ENCODE measurements at places on chromosomes 12 and 14.
A peak's percentile ranks its signal among the peaks of the same experiment; 100 is the strongest.

- DNase-seq = no peak
Measured at GRCh38 chr12:176321-177181, 37.4 kb downstream of the SLC6A12 start.

GRCh38 chr12:31655208-31655607 is 4.3 kb upstream of the ETFBKMT start:
- DNase-seq = no peak

GRCh38 chr14:59931237-59931636 is 11.3 kb downstream of the LRRC9 start:
- no peak for DNase-seq

GRCh38 chr14:105448706-105449111 is 25.9 kb upstream of the CRIP2 start:
- peak; percentile 88 for DNase-seq

DNA sequence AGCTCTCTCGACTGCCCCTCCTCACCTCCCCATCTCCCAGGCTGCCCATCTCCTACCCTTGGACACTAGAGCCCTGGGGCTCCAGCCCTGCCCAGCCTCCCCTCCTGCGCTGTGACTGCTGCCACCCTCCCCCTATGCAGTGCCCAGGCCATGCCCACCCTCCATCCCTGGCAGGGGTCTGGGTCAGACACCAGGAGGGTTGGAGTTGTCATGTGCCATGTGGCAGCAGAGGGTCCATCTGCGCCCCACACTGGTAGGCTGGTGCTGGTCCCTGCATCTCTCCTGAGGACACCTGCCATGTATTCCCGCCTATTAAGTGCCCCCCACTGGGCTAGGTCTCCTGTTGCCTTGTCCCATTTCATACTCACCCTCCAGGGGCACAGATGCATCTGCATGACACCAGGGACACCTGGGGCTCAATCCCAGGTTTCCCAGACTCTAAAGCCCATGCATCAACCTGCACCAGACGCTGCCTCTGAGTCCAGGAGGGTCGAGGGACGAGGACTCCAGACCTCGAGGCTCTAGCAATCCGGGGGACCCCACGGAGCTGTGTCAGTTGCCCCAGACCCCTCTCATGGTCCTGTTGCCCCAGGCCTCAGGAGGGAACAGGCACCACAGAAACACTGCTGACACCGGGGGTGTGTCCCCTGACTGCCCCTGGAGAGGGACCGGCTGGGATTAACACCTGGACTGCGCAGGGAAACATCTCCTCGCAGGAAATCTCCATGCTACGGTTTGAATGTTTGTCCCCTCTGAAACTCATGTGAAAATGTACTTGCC is 23.4 kb upstream of the SFSWAP start:
- no peak for DNase-seq

DNA sequence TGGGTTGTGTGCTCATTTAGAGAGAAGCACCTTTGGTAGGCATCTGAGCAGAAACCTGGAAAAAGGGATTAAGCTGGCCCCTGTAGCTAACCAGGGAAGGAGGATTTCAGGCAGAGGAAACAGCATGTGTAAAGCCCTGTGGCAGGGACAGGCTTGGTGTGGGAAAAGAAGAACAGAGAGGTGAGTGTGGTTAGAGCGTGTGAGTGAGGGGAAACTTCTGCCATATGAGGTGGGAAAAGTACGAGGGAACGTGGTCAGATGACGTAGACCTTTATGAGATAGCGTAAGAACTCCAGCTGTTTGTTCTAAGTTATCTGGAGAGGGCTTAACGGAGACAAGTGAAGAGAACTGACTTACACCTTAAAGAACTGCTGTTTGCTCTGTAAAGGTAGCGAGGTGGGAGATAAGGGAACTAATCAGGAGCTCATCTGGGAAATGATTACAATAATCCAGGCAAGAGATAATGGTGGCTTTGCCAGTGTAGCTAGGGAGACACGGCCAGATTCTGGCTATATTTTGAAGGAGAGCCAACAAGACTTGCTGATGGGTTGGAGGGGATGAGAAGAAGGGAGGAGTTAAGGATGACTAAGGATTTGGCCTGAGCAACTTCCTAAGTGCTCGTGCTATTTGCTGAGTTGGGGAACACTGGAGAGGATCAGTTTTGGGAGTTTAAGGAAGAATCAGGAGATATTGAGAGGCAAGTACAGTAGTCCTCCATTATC is 234.0 kb downstream of the ETNK1 start:
- DNase-seq = no peak

- DNase-seq = no peak
Measured at GRCh38 chr14:98375566-98375965, 896.4 kb downstream of the BCL11B start.

DNA sequence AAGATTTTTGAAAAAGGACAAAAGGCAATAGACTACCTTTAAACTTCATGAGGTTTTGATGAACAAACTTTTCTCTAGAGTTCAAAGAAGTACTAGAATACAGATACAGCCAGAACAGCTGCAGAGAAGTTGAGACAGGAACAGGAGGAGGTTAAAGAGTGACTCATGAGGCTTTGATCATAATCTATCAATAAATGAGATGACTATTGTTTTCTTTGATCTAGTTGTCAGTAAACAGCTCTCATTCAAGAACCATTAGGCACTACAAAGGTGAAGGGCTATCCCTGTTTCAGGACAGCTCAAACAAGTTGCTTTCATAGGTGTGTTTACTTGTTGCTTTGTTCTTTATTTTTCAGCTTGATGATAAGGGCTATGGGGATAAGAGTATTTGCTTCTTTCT is 2.4 kb downstream of the WASHC3 start:
- no peak for DNase-seq

- DNase-seq = no peak
Measured at GRCh38 chr14:69713209-69713781, 53.6 kb upstream of the SRSF5 start.

- DNase-seq = no peak
Measured at GRCh38 chr12:127773520-127773919, 493.4 kb upstream of the TMEM132C start.

- no peak for DNase-seq
Measured at GRCh38 chr14:88324930-88325329, 1.9 kb upstream of the KCNK10 start.

DNA sequence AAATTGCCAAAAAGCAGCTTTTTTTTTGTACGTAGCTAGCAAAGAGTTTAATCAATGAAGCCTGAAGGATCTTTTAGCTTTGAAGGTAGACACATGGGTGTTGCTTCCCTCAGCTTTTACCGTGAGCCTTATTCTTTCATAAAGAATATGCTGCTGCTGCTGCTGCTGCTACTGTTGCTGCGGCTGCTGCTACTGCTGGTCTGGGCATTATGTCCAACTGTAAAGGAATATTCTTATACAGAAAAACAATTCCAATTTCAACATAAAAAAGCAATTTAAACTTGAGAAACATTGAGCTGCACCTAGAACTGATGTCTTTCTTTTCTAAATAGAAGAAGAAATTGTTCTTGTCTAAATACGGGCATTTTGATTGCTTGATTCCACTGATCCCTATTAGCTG is 38.9 kb upstream of the PPP1R12A start:
- DNase-seq = no peak

- DNase-seq = no peak
Measured at GRCh38 chr12:107522692-107523477, 162.7 kb upstream of the PWP1 start.

- no peak for DNase-seq
Measured at GRCh38 chr12:12701457-12701856, 5.5 kb upstream of the GPR19 start.

DNA sequence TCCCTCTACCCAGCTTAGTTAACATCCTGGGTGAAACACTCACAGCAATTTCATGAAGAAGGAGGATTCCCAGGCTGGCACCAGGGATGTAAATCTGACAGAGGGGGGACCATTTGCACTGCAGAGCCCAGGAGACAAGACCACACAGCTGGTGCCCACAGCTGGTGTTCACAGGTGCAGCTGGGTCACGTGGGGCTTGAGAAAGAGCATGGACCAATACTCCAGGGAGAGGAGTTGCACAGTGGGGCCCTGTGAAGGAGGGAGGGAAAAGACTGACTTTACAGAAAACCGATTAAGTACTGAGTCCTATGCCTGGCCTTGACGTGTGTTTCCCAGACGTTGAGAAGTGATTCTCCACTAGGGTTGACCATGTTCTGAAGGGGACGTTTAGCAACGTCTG is 1316.7 kb upstream of the TMEM132C start:
- no peak for DNase-seq

- no peak for DNase-seq
Measured at GRCh38 chr12:76697849-76698248, 66.1 kb upstream of the ZDHHC17 start.

GRCh38 chr12:124379938-124380754 is 85.3 kb downstream of the RFLNA start:
- DNase-seq = peak; percentile 94

DNA sequence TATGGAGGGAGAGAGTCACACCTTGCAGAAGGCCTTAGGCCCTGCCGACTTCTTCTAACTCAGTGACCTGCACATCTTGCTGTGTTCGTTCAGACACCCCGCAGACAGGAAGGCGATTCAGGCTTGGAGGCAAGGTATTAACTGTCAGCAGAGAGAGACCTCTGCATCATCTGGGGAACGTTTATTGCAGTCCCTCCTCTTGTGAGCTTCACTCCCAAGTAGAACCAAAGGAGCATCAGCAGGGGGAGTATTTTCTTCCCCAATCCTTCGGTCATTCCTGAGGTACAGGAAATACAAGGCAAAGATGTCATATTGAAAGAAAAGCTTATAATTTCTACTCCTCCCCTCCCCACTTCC is 217.9 kb downstream of the CRADD start:
- DNase-seq = no peak

DNA sequence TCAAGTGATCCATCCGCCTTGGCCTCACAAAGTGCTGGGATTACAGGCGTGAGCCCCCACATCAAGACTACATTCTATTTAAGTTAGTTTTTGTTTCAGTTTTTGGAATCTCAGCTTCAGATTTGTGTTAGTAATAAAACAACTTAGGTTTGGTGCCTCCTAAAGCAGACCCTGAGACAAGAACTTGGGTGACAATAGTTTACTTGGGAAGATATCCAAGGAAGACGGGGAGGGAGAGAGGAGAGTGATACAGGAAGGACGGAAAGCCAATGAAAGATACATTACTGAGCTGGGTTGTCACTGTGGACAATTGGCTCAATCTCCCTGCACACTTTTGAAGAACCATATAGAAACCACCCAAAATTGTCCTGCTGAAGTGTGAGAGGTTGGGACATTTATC is 22.6 kb upstream of the PTGR2 start:
- DNase-seq = no peak

DNA sequence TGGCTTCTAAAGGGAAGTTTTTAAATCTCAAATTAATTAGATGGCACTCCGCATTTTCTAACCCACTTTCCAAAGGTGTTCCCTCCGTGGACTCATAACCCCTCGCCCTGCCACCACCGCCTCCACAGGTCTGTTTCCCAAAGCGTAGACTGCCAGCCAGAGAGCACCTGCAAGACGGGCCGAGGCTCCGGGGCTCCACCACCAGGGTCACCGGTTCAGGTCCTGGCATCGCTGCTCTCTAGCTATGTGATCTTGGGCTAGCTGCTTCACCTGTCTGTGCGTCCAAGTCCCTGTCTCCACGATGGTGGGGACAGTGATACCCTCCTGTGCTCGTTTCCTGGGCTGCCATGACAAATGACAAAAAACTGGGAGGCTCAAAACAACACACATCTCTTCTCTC is 11.5 kb downstream of the RIMBP2 start:
- peak; percentile 59 for DNase-seq

DNA sequence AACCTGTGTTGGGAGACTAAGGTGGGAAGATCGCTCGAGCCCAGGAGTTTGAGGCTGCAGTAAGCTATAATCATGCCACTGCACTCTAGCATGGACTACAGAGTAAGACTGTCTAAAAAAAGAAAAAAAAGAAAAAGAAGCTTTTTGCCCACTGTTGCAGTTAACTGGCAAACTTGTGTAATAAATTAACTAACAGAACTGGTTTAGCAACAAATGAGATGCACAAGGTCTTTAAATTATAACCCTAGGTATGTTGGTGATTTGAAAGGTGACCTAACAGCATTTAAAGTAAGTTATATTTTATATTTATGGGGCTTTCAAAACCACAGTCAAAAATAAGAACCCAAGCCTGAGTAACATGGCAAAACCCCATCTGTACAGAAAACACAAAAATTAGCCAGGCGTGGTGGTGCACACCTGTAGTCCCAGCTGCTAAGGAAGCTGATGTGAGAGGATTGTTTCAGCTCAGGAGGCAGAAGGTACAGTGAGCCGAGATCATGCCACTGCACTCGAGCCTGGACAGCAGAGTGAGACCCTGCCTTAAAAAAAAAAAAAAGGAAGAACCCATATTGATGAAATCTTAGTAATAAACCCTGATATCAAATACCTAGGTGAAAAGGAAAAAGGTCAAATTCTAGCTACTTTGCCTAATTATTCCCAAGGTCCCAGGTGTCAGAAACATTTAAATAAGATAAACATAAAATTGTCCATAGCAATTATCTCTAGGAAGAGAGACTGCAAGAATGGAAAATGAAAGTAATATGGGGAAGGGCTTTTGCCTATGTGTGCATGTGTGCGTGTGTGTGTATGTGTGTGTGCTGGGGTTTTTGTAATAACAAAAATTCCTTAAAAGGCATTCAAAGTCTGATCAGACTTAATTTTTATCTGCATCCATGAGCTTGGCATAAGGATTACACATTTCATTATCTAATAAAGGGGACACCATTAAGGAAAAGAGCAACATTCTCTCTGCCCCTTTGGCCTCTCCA is 15.4 kb downstream of the SYNE2 start:
- no peak for DNase-seq

GRCh38 chr14:95741038-95741490 is 27.1 kb upstream of the TCL1A start:
- no peak for DNase-seq

GRCh38 chr14:64725261-64725815 is 21.1 kb downstream of the PLEKHG3 start:
- peak; percentile 27 for DNase-seq

- no peak for DNase-seq
Measured at GRCh38 chr14:28751467-28752058, 15.0 kb upstream of the FOXG1 start.

GRCh38 chr12:93824514-93825500 is 147.6 kb downstream of the CRADD start:
- DNase-seq = no peak

DNA sequence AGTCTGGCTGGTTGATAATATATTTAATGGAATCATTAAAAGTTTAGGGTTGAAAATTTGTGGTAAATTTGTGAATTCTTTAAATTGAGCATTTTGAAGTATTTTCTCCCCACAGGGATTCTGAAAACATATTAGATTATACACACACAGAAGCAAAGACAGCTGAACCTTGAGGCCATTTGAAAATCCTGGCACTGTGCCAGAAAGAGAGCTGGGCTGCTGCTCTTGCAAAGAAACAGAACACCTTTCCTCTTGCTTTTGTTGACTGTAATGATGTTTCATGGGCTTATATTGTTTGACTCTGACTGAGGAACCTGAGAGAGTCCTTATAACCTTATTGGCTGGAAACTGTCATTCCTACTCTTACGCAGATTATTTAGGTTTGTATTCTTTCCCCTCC is 4.8 kb downstream of the RNF34 start:
- no peak for DNase-seq

DNA sequence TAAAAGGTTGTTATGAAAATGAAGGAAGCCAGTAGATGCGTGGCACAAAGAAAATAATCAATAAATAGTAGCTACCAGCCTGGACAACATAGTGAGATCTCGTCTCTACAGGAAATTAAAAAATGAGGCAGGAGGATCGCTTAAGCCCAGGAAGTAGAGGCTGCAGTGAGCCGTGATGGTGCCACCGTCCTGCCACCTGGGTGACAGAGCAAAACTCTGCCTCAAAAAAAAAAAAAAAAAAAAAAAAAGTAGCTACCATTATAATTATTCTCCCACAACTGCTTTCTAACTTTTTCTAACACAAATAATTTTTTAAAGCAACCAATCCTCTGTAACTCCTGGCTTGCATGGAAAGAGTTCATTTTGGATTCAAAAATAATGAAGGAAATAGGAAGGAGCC is 133.0 kb downstream of the NDUFA12 start:
- DNase-seq = no peak
